ENCODE measurements at places on chromosomes 4 and X. TPM values are rescaled to one million over a fixed set of nuclear protein-coding genes. Genes with fewer than 3 reads are reported as not detected.

The TRPC5OS gene
- not detected for polyA plus RNA-seq

The RBMX gene
- polyA plus RNA-seq = 56.5 TPM

The FRG2 gene
- not detected for polyA plus RNA-seq

The VSIG4 gene
- 5.1 TPM for polyA plus RNA-seq

The ZNF732 gene
- 0.45 TPM for polyA plus RNA-seq

The FRAS1 gene
- 0.60 TPM for polyA plus RNA-seq

The SOWAHD gene
- polyA plus RNA-seq = 0.18 TPM

The PRDM5 gene
- polyA plus RNA-seq = 1.4 TPM

The ARHGAP4 gene
- 10.6 TPM for polyA plus RNA-seq

The RAB9B gene
- polyA plus RNA-seq = 1.0 TPM

The SCML2 gene
- 1.0 TPM for polyA plus RNA-seq

The CCSER1 gene
- 0.87 TPM for polyA plus RNA-seq

The ATP2B3 gene
- not detected for polyA plus RNA-seq

Measured in esophagus (tissue), 2 donors.